Stimulated activated CD4-positive, alpha-beta T cell treated with anti-CD3 and anti-CD28 coated beads, Interleukin-4, amount 100 ng/mL, for 48 hours (primary cell): ENCODE measurements at places on chromosomes 5 and 9.

DNA sequence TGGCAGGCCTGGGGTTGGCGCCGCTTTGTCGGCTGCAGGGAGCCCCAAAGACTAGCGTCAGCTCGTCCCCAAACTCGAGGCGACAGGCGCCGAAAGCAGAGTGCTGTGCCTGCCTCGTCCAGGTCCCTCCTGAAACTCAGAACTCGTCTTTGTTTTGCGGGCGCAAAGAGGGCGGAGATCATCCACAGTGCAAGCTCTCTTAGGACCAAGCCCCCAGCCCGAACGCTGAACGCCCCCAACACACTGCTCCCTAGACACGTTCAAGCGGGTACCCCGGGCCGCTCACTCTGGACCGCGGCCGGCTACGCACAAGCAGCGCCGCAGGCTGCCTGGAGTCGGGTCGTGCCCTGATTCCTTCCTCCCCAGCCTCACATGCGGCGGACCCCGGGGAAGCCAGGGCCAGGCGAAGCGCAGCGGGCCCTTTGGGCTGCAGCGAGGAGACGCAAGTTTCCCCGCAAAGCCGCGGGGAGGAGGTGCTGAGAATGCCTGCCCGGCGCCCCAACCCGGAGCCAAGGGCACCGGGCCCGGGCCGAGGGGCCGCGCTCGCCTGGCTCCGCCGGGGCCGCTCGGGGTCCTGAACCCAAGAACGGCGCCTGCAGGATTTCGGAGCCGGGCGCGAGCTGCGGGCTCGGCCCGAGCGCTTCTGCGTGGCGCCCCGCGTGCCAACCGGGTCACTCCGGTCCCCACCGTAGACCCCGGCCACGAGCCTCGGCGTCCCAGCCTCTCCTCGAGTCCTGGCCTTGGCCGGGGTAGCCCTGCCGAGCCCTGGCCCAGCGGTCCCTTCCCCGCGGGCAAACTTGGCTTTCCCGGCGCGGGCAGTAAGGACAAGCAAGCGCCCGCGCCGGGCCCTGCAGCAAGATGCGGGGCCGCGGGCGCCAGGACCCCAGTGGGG lies 738 bp downstream of the FSTL4 start:
- DNase-seq: peak; percentile 3

DNA sequence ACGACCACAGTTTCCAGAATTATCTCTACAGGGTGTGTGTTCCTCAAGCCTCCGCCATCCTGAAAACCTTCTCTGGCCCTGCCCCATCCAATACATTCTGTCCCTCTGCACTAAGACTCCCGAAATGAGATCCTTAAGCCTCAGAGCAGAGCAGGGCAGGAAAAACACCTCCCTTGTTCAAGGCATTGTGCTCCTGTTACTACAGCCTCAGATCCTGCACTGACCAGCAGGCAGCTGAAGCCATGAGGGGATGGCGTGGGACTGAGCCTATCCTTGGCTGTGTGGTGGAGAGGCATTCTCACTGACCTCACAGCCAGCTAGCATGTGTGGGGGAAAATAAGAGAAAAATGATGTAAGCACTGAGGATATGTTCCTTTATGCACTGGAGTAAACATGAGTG lies 106.7 kb upstream of the PHYKPL start:
- no peak for DNase-seq

GRCh38 chr9:130304116-130304515 lies 38.6 kb downstream of the HMCN2 start:
- DNase-seq: no peak

DNA sequence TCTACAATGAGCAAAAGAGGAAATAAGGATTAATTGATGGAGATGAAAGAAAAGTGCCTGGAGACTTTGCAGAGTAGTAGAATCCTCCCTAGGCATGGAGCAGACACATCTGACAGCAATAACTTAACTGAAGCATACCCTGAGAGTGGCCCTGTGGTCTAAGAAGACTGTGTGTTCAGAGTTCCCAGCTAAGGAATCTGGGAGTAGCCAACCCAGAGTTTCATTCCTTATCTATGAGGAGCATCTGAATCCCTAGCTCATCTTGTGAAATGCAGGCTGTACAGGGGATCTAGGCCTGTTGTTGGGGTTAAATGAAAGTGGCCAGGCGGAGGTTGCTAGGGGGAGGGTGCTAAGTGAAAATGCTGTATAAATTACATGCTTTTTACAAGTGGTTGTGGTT lies 233.1 kb upstream of the FBXL7 start:
- DNase-seq: no peak

- DNase-seq: no peak
Observed at GRCh38 chr9:117412841-117413240, 2.0 kb downstream of the ASTN2 start.

DNA sequence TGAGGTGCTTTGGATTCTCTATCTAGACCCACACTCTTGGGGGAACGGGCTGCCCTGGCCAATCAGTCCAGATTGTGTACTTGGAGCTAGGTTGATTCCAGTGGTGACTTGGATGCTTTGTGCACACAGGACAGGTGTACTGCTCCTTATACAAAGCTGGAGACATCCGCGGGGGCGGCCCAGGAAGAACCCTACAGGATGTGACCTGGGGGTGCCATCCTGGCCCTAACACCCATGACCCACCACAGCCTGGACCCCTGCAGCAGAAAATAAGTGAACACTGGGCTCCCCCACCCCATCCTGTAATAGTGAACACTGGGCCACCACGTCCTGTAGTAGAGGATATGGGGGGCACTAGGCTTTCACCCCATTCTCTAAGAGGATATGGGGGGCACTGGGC lies 12.1 kb upstream of the PLEKHG4B start:
- no peak for DNase-seq

DNA sequence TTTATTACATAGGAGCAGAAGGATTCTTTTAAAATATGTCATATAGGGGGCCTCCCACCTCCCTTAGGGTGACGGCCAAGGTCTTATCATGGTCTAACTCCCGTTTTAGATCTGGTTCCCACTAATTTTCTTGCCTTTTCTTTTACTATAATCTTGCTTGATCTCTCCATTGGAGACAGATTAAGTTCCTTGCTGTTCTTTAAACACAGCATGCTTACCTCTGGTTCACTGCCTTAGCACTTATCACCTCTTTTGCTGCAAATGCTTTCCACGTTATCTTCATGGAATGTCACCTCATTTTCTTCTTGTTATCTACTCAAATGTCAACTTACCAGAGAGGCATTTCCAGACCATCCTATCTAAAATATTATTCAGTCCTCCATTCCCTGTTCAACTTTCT lies 1047.6 kb downstream of the TLE4 start:
- no peak for DNase-seq

DNA sequence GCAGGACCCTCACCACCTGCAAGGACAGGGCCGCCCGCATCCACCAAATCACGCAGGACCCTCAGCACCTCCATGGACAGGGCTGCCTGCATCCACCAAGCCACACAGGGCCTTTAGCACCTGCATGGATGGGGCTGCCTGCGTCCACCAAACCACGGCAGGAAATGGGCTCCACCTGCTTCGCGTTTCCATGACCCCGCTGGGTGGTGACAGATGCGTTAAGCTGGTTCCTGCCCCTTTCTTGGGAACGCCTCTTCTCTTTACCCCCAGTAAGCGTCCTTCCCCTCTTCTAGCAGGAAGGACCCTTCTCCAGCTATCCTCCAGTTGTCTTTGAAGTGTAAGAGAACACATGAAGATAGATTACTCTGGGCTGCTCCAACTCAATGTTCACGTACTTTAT lies 13.5 kb downstream of the FBP1 start:
- DNase-seq: no peak

DNA sequence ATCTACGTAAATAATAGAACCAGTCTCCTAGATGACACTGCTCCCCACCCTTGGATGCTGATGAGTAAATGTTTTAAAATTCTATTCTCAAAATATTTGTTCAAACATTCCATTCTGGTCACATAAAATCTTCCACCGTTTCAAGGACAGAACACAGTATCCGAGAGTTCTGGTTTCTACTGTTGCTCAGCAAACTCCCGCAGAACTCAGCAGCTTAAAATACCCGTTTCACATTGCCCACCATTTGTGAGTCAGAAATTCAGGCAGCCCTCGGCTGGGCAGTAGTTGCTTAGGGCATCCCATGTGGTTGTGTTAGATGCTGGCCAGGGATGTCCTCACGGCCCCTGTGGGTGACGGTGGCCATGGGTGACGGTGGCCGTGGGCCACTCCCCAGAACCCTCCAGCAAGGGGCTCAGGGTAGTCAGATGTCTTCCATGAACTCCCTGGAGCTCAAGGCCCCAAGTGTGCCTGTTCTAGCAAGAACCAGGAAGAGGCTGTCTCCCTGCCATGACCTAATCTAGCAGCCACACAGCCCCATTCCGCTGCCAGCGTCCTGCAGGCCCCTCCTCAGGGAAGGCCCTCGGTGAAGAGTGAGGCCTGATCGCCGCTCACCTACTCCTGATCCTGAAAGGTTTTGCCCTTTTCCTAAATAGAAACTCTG lies 17.4 kb downstream of the MGAT1 start:
- DNase-seq: no peak

- DNase-seq: no peak
Observed at GRCh38 chr9:133050781-133051180, 11.0 kb upstream of the CEL start.

GRCh38 chr5:53071298-53071697 lies 38.3 kb downstream of the MOCS2 start:
- no peak for DNase-seq

- no peak for DNase-seq
Observed at GRCh38 chr9:94679587-94679986, 40.3 kb upstream of the FBP1 start.

DNA sequence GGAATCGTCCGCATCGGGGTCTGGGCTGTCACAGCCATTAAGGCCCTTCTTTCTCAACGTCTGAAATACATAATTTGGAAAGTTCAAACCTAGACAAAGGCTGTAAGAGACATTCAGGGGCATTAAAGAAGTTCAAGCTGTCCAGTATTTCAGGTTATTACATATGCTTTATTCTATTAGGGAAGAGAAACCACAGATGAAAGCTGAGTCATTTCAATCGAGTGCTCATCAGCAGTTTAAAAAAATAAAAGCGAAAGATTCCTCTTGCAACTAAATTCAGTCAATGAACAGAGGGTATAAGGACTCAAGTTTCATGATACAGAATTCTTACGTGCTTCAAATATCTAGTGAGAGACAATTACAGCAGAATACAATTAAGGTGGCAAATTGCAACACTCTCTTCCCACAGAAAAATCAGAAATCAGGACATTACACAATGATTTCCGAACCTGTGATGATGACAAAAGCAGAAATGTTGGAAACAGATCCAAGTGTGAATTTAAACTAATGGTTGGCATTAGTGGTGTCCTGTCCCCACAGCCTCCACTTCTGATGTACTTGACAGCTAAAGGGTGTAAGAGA lies 121.6 kb downstream of the MEF2C start:
- DNase-seq: no peak

GRCh38 chr5:122362361-122362760 lies 50.3 kb downstream of the SNCAIP start:
- no peak for DNase-seq

DNA sequence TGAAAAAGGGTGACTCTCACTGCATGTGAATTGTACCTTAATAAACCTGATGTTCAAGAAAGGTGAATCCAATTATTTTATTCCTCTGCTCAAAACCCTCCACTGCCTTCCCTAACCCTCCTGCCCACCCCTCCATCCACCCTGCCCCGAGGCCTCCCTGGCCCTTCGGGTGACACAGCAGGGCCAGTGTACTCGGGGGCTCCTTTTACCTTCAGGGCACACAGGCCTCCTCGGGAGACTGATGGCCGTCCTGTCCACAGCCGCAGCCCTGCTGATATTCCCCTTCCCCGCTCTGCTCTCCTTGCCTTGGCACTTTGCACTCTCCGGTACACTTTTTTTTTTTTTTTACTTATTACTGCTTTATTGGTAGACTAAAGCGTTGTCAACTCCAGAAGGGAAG lies 234.0 kb downstream of the CACNA1B start:
- DNase-seq: no peak

DNA sequence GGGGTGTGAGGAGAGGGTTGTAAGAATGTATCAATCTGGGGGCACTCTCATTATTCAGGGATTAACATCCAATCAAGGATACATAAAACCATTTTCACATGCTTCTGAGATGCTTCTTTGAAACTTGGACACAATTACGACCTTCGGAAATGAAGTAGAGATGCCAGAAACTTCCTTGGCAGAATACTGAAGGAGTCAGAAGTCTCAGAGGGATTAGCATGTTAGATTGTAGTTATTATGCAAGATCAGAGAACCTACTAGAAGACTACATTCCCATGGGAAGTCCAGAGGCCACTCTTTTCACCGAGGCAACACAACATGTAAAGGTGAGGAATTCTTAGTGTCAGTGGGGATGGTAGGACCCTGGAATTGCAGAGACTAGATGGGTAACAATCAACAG lies 5.1 kb upstream of the SLC22A4 start:
- DNase-seq: no peak

DNA sequence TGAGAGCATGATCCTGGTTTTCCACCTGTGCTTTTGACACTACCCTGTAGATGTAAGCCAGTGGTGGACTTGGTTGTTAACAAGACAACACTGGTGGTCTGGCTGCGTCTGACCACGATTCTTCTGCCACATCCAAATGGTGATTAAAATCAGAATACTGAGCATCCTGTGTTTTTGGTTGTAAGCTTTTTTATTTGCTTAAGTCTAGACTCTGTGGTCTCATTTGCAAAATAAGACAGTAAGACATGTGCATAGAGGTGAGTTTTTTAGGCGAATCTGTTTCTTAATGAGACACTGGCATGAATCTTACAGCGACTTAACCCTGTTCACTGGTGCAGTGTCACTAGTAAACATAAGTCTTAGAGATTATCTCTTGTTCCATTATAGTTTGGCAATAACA lies 165.4 kb downstream of the ARHGEF28 start:
- no peak for DNase-seq
